CD4-positive, alpha-beta T cell treated with Interleukin-10 for 1 hour (primary cell): ENCODE measurements at places on chromosomes 12 and 14.

GRCh38 chr12:88946372-88946997 lies 366.2 kb upstream of the KITLG start:
- DNase-seq: no peak

DNA sequence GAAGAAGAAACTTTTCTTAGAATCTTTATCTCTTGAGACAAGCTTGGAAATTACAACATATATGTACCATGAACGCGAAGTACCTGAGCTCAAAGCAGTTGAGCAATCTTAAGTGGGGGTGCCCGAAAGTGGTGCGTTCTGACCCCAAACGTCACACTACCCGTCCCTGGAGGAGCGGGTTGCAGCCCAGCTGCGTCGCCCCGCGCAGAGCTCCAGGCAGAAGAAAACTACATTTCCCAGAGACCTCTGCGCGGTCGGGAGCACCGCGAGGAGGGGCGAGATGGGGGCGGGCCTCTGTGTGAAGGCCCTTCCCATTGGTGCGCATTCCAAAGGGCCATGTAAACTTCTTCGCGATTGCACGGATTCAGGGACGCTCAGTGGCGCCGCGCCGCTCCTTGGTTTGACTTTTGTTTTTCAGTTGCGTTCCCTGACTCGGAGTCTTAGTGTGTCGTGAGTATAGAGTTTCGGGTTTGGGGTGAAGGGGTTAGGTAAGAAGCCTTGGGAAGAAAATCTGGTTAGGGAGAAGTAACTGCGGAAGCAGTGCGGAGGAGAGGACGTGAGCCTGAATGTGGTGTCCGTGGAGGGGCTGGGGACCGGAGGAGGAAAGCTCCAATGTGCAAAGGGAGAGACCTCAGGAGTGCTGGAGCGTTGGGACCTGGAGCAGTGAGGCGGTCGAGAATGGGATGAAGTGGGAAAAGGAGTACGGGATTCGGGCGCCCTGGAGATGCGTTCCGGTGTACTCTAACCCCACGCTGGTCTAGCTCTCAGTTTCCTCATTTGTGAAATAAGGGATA lies at the start of gene CCDC77:
TSS of gene CCDC77 (plus strand) at position 410 of the 794 bp plus-strand sequence. CDS start 7,740 bp downstream, outside the sequence.
- DNase-seq: peak; percentile 96

DNA sequence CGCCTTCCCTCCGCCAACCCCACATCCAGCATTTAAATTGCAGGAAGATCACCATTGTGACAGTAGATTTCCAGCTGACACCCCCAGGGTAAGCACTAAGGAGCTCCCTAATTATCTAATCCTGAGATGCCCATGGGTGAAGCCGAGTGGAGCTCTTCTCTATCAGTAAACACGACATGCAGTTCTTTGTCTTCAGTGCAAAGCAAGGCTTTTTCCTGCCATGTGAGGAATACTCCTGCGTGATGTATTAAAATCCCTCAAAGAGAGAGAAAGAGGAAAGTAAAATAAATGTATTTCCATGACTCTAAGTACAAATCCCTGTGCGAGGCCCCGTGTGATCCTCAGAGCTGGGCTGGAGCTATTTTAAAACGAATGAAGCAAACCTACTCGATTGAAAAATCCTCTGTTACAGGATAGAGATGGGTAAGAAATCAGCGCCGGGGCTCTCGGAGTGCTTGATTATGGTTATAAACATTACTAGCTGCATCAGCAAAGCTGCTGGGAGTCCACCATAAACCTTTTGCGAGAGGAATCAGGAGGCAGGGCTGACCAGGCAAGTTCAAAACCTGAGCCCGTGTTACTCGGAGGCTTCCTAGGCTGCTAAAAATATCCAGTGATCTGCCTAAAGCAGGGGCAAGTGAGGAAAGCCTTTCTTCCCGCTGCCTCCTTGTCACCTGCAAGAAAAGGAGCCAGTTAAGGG lies 61.5 kb downstream of the MAP1LC3B2 start:
- no peak for DNase-seq

GRCh38 chr12:95198914-95199313 lies 18.4 kb downstream of the FGD6 start:
- no peak for DNase-seq

- no peak for DNase-seq
Observed at GRCh38 chr12:124655698-124656516, 88.5 kb upstream of the NCOR2 start.

DNA sequence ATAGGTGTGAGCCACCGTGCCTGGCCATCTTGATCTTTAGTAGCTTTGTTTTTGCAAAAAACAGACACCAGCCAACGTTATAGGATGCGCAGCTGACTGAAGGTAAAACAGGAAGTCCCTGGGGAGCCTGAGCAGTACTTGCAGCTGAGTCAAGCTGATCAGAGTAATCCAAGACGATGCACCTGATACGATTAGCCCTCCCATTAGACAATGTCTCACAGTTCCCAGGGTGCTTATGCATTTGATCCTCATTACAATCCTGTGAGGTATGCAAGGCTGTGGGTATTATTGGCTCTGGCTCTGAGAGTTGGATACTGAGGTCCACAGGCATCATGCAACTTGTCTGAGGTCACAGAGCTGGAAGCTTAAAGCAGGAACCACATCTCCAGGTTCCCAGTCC lies 8.1 kb downstream of the KRT18 start:
- no peak for DNase-seq

GRCh38 chr12:100926669-100927248 lies 132.2 kb downstream of the ANO4 start:
- DNase-seq: no peak

DNA sequence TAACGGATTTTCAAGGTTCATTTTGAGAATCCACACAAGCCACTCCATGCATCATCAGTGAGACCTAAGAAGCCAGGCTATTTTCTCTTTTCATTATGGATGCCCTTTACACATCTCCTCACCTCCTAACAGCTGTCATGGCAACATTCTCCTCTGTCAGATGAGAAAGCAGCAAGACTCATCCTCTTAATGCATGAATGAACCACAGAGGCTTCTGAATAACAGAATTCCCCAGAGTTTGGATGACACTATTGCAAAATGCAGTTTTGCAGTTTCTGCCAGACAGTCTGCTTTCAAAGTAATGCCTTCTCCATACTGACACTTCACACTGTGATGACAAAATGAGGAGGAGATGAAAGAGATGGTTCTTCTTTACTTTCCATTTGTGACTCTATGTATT lies 286.7 kb upstream of the GRIP1 start:
- peak; percentile 8 for DNase-seq

GRCh38 chr14:32702562-32702961 lies 236.1 kb upstream of the NPAS3 start:
- peak; percentile 22 for DNase-seq

DNA sequence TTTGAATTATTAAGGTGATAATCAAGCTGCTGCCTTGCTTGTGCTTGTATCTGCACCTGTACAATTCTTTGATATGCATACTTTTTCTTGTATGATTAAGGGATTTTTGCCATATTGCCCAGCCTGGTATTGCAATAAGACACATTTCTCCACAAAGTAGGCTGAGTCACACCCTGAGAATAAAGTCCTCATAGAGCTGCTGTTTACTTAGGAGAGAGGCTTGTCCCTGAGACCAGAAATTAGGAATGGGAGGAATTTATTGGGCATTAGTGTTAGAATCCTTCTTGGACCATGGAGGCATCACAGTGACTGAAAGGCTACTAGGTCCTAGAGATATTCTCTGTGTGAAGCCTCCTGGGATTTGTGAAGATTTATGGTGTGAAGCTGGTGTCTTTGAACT lies 506.8 kb upstream of the FBXO33 start:
- DNase-seq: no peak

GRCh38 chr14:58145936-58146335 lies 6.1 kb downstream of the ARMH4 start:
- no peak for DNase-seq

DNA sequence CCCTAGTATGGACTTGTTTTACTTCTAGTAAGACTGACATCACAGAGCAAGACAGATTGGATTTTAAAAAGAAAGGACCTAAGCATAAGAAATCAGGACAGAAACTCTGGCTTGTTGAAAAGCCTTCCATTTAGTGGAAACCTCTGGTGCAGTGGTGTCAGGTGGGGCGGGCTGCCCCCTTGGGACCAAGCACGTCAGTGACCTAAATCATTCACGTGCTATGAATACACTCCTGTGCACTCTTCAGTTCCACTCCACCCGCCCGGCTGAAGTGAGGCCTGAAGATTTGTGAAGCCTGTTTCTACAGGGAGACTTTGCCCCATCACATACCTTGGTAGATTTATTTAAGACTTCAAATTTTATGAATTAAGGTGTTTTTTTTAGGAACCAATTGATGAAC lies 58.2 kb upstream of the STRN3 start:
- DNase-seq: no peak

DNA sequence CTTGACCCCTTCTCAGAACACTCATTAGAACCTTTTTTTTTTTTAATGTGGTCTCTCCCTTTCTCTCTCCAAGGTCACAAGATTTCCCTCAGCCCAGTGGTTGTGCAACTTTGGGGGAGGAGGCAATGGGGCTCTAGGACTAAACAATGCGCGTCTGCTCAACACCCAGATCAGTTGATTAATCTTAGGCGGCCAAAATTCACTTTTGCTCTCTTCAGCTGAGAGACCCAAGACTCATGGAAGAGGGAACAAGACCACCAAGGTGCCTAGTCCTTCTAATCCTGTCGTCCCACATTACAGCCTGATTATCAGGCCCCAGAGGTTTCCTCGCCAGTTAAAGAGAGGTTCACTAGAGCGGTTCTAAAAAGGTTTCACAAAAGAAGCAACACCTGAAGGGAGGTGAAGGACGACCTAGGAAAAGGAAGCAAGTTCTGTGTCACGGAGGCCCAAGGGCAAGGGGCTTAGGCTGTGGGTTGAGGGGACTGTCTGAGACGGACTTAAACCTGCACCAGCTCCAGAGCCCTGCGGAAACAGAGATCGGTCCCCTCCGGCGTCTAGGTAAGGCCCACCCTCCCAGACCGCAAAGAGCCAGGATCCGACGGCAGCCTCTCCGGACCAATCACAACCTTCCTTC lies 824 bp upstream of the TARBP2 start:
- DNase-seq: peak; percentile 44

DNA sequence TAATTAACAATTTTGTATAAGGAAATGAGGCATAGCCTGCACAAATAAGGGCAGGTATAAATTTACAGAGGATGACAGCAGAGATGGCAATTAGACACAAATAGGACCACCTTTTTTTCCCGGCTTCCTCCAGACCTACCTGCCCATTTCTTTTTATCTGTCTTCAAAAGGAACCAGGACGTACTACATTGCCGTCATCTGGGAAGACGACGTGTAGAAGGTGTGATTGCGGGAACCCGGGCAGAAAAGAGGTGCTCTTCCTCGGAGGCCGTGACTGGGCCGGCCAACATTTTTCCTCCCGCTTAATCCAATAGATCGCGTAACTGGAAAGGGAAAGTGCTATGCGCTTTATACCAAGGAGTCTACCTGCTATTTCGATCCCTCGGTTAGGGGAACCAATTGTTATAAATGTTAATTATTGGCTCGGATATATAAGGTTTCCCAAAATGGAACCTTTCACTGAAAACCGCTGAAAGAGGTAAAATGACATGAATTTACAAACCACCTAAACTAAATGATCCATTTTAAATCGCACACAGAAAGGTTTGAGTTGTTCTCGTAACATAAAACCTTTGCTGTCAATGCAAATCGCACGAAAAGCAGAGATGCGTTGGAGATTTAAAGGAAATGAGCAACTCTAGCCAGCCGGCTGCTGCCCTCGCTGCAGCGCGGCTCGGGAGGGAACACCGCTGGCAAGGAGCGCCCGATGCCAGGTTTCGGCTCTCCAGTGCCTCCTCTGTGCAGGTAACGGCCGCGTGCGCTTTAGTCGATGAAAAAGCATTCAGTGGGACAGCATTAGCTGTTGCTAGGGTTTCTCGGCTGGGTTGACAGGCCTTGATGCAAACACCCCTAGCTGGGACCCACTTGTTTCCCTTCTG lies 2.8 kb upstream of the SIX1 start:
- no peak for DNase-seq

DNA sequence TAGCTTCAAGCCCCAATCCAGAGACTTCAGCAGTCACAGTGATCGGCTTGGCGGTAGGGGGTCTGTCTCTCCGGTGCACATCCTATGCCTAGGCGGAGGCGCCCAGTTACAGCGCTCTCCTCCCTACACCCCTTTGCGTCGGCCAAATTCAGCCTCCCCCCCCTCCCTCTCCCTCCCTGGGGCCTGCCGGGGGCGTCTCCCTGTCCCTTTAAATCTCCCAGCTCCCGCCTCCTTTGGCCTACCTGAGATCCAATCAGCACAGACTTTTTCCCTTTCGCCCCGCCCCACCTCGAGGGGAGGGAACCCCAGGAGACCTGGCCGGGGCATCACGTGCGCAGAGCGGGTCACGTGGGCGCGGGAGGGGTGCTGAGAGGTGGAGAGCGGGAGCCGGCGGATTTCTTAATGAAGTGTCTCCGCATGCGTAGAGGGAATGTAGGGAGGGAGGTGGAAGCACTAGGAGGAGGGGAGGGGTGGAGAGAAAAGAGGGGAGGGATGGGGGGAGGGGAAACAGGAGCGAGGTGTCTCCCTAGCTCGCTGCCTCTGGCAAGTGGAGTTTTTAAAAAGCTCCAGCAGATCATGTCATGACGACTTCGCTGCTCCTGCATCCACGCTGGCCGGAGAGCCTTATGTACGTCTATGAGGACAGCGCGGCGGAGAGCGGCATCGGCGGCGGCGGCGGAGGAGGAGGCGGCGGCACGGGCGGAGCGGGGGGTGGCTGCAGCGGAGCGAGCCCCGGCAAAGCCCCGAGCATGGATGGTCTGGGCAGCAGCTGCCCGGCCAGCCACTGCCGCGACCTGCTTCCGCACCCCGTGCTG lies at the start of gene HOXC13:
TSS of gene HOXC13 (plus strand) at position 506 of the 815 bp plus-strand sequence. CDS start at position 582, 76 bp downstream.
- no peak for DNase-seq

DNA sequence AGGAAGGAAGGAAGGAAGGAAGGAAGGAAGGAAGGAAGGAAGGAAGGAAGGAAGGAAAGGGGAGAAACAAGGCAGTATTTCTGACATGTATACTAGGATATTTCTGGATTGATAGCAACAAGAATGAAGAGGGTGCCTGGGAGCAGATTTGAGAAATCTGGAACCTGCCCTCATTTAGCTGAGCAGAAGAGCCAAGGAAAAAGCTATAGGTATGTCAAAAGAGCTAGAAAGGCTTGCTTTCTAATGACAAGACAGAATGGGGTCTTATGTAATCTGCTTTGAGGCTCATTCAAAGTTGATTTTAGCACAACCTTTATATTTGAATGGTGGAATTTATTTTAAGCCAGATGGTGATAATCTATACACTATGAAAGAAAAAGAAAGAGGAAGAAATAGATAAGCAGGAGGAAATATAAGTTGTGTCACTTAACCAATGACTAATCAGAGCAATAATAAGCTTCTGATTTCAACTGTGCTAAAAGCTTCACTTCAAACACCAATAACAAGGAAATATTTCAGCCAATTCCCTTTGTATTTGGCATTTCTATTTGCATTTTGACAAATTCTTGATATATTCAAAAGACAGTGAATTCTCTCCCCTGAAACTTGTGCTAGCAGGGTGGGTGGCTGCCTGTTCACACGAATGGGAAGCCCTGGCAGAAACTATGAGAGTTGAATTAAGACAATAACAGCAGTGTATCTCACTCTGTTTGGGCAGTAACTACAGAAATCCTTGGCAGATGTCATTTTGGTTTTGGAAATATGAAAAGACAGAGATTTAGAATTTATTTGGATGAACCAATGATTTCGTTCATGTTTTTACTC lies 76.3 kb upstream of the FLRT2 start:
- no peak for DNase-seq

- DNase-seq: no peak
Observed at GRCh38 chr14:71804992-71805391, 127.2 kb upstream of the RGS6 start.
